NCI-H1092 (cell line): ENCODE measurements at places on chromosomes 5 and 9.
A peak's percentile ranks its signal among the peaks of the same experiment; 100 is the strongest.

DNA sequence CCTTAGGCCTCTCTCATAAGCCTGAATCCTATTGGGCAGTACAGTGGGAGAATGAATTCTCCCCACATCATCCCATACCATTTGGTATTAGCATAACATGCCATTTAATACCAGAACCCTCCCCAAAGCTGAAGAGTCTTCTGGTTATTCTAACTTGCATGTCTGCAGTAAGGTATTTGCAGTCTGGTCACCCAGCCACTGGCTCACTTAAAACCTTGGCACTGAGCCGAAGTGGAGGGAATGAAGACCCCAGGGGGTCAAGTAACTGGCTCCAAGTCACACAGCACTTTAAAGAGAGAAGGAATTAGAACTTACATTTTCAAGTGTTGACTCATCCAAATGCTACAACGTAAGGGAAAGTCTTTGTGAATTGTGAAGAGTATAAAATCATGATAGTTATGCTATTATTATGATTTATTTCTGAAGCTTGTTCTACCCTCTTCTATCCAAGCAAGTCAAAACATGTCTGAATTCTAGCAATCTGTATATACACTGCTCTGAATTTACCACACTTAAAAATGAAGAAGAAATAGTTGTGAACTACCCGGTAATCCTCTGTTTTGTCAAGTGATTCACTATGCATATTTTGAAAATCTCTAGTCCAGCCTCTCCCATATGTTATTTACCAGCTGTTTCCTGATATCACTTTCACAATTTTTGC lies 28.5 kb downstream of the GLRA1 start:
- DNase-seq, result no peak

GRCh38 chr9:104810421-104811339 lies 46.8 kb downstream of the NIPSNAP3B start:
- DNase-seq, result peak; percentile 20

DNA sequence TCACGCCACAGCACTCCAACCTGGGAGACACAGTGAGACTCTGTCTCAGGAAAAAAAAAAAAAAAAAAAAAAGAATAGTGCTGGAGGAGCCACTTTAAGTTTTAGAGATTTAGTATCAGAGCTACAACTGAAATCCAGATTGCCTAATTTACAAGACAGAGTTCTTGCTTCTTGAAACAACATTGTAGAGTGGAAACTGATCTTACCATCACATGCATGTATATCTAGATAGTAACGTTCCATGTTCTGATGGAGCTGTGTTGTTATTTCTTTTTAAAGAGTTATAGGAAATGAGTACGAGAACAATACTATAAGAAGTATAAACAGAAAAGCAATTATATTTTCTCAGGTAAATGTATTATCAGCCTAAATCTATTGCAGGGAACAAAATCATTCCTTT lies 48.9 kb downstream of the TBCA start:
- no peak for DNase-seq

DNA sequence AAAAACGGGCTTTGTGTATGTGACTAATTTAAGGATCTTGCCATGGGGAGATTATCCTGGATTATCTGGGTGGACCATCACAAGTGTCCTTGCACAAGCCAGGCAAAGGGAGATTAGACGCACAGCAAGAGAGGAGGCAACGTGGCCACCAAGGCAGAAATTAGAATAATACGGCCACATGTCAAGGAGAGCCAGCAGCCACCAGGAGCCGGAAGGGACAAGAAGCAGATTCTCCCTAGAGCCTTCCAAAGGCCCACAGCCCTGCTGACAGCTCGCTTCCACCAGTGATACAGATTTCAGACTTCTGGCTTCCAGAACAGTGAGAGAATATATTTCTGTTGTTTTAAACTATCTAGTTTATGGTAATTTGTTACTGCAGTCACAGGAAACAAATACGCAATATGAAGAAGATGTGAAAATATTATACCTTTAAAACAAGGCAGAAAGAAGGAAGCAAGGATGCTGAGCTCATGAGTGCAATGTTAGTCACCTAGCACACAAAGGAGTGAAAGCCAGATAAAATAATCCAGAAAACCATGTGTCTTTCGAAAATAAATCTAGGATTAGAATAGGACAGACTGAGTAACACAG lies 28.7 kb upstream of the F2RL1 start:
- DNase-seq, result no peak

DNA sequence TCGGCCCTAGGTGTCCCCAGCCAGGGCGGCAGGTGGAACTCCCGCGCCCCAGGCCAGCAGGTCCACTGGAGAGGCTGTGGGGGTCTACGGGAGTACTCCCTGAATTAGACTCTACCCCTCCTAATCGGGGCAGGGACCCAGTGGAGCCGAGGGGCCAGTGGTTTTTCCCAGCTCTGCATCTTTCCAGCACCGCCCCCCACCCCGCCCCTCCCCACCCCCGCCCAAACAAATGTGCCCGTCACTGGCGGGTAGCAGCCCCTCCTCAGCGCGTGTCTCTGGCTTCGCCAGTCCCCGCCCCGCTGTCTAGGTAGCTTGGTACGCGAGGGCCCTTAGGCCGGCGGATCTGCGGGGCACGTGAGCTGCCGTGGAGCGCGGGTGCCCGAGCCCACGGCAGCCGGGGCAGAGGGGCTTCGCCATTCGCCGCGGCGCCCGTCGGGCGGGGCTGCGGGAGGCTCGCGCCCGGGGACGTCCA lies 7.0 kb downstream of the UNC5A start:
- DNase-seq, result peak; percentile 49

DNA sequence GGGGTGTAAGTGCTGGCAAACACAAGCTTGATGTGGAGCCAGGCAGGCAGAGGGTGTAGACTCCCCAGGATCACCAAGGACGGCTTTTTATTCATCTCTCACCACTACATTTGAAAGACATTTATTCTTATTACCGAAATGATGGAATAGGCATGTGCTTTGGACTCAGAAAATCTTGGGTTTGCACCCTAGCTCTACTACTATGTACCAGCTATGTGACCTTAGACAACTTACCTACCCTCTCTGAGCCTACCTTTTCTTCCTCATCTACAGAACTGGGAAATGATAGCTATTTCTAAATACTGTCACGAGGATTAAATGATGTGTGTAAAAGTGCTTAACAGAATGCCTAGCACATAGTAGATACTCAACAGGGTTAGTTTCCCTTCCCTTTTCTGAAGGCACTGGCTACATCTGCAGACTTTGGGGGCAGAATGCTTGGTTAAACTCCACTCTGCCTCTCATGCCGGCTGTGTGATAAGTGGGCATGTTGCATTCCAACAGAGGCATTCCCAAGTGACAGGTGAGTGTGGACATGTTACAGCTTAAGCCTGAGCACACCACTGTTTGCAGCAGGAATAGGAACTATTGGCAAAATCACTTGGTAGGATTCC lies 94.8 kb downstream of the SLC1A3 start:
- no peak for DNase-seq

- no peak for DNase-seq
Observed at GRCh38 chr5:83313436-83313835, 158.1 kb upstream of the VCAN start.

GRCh38 chr9:82128011-82128696 lies 139.6 kb downstream of the SPATA31D1 start:
- peak; percentile 64 for DNase-seq

GRCh38 chr9:127557998-127558546 lies 54.0 kb upstream of the STXBP1 start:
- DNase-seq, result no peak

DNA sequence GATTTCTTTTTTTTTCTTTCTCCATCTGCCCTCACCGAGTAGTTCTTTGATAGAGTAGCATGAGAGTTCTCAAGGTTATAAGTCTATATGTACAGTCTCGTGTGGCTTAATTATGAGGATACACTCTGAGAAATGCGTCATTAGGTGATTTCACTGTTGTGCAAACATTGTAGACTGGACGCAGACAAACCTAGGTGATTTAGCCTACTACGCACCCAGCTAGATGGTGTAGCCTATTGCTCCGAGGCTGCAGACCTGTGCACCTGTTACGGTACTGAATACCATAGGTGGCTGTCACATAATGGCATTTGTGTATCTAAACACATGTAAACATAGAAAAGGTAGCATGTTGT lies 26.9 kb upstream of the CORO2A start:
- DNase-seq, result no peak

- DNase-seq, result no peak
Observed at GRCh38 chr5:126056352-126056751, 366.9 kb upstream of the GRAMD2B start.

GRCh38 chr5:53241572-53241971 lies 132.0 kb upstream of the MOCS2 start:
- no peak for DNase-seq

- DNase-seq, result no peak
Observed at GRCh38 chr9:131887680-131888079, 147.8 kb upstream of the RAPGEF1 start.

GRCh38 chr9:111983484-111983908 lies 86.9 kb downstream of the UGCG start:
- DNase-seq, result no peak

GRCh38 chr5:135551593-135552447 lies 16.1 kb upstream of the NEUROG1 start:
- peak; percentile 64 for DNase-seq

- no peak for DNase-seq
Observed at GRCh38 chr9:134036130-134036529, 10.8 kb downstream of the BRD3OS start.

DNA sequence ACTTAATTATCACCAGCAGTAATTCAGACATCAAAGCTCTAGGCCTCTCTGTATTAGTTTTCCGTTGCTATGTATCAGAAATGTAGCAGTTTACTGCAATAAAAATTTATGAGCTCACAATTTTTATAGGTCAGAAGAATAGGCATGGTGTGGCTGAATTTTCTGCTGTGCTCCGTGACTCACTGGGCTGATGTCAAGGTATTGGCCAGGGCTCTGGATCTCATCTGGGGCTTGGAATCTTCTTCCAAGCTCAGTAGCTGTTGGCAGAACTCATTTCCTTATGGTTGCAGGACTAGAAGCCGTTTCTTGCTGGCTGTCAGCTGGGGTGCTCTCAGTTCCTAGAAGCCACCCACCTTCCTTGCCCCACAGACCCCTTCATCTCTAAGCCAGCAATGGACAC lies 66.3 kb downstream of the PSAT1 start:
- no peak for DNase-seq

GRCh38 chr5:121862801-121863200 lies 11.1 kb downstream of the FTMT start:
- DNase-seq, result no peak

DNA sequence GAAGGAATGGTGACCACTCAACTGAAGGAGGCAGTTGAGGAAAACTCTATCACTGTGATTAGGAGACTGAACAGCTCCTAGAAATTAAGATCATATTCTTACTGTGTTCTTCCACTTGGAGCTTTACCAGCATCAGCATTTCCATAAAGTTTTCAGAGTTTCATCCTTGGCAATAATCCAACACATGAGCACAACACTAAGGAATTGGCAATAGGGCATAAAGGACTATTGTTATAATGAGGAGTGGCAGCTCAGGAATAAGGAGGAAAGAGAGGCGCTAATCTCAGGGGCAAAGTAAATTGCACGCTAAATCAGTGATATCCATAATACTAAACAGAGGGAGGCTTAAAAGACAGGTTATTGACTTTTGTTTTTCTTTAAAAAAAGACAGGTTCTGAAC lies 338.9 kb downstream of the EFNA5 start:
- DNase-seq, result no peak

DNA sequence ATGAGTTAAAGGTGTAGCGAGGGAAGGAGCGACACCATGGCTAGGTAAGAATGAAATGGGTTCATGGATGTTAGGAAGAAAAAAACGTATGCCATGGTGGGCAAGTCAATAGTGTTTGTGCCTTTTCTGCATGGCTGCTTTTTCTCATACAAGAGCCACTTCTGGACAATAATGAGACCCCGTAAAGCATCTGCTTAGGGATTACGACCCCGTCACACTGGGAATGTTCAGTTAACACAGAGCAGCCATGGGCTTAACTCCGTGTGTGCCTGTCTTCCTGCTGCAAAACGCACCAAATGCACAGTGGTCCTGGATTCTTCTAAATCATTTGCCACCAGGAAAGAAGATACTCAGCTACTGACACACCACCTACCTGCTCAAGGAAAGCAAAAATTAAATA lies 81.8 kb downstream of the NFIB start:
- no peak for DNase-seq

DNA sequence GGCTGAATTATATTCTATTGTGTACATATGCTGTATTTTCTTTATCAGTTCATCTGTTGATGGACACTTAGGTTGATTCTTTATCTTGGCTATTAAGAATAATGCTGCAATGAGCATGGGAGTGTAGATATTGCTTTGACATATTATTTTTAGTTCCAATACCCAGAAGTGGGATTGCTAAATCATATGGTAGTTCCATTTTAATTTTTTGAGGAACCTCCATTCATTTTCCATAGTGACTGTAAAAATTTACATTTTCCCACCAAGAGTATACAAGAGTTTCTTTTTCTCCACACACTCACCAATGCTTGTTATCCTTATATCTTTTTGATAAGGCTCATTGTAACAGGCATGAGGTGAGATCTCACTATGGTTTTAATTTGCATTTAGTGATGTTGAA lies 19.4 kb downstream of the JAK2 start:
- no peak for DNase-seq

DNA sequence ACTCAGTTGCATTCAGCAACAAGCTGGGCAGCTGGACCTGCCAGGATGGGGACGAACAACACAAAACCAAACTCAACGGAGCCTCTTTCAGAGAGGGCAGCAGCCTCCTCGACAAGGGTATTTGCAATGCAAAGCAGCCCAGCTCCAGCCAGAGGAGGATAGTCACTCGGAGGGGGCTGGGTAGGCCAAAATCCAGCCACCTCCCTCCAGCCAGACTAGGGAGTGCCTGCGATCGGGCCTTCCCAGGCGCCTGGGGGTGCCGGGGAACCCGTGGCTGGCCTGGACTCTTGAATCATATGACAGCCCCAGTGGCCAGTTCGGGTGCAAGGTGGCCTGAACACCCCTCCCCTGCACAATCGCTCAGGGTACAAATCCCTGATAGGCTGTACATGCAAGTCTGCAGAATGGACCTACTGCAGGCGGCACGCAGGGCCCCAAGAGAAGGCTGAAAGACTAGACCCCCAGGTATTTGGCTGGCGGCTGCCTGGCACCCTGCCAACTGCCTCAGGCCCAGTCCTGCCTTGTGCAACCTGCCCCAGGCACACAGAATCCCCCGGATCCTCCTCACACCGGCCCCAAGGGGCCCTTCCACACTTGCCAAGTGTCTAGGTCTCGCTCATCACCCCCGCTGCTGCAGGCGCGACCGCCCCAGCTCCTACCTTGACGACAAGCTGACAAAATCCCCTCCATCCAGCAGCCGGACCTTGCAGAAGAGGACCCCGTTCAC lies 1.3 kb downstream of the EEIG1 start:
- DNase-seq, result no peak

DNA sequence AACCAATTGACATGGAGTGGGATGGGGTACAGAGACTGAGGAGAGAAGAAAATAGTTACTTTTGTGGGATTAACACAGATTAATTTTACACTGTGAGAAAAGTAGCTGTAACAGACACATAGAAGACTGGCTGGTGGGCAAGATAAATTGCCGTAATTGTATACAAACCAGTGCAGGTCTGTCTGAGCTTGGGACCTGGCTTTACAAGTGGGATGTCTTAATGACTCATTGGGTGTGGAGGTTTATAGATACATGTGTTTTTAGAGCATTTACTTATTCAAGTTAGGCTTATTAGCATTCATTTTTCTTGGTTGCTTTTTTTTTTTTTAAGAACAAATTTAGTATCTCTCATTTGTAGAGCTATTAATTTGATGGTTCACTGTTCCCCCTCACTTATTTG lies 37.5 kb downstream of the SLC44A1 start:
- DNase-seq, result no peak
